ENCODE measurements at places on chromosomes 6 and 20.
A peak's percentile ranks its signal among the peaks of the same experiment; 100 is the strongest.

GRCh38 chr20:50478162-50478990, 31.8 kb upstream of the PTPN1 start:
- peak; percentile 29 for DNase-seq

DNA sequence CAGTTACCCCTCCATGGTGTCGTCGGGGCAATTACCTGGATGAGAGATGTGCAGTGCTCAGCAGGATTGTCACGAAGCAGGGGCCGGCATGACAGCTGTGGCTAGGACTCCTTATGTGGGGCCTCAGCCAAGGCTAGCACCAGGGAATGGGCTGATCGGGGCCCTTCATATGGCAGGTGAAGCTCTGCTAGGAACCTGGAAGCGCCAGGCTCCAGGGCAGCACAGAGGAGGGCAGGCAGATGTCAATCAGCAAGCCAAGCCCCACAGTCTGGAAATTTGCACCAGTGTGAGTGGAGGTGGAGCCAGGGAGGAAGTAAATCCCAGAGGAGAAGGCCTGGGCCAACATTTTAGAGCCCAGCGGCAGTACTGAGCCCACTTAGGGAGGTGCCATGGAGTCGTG, 21.2 kb downstream of the SYNDIG1 start:
- DNase-seq = no peak

- DNase-seq = no peak
Measured at GRCh38 chr6:108947114-108947854, 99.1 kb downstream of the ARMC2 start.

GRCh38 chr20:20318365-20319161, 49.3 kb upstream of the INSM1 start:
- no peak for DNase-seq

DNA sequence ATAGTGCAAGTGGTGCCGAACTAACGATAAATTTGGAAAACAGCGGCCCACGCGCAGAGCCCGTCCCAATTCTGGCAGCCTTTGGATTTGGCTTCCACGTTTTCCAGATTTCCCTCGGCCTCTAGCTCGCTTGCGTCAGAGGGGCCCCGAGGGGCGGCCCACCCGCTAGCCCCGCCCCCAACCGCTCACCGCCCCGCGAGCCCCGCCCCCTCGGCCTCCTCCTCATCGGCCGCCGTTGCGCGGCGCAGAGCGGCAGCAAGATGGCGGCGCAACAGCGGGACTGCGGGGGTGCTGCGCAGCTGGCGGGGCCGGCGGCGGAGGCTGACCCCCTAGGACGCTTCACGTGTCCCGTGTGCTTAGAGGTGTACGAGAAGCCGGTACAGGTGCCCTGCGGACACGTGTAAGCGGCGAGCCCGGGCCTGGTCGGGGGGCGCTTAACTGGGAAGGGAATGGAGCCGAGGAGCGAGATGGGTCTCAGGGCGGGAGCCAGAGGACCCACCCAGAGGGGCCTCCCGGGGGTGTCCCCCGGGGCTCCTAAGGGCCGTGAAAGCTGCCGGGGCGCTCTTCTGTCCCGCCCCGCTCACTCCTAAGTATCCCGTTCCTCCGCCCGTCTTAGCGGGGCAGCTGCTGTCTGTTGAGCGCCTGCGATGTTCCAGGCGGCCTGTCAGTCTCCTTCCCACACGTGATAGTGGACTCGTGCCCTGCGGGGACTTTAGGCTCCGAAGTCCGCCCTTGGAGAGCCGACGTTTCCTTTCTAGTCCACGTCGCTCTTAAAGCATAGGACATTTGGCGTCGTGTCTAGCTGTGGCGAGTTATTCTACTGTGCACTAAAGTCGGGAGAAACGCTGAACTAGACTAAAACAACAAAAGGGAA, at the start of gene RNF114:
Gene RNF114 (plus strand): TSS at position 245 of the 874 bp plus-strand sequence. CDS start 16 bp downstream, at position 261.
- peak; percentile 92 for DNase-seq

- no peak for DNase-seq
Measured at GRCh38 chr6:17591287-17591686, 8.8 kb upstream of the FAM8A1 start.

GRCh38 chr6:47310131-47310480, 401 bp upstream of the TNFRSF21 start:
- no peak for DNase-seq

DNA sequence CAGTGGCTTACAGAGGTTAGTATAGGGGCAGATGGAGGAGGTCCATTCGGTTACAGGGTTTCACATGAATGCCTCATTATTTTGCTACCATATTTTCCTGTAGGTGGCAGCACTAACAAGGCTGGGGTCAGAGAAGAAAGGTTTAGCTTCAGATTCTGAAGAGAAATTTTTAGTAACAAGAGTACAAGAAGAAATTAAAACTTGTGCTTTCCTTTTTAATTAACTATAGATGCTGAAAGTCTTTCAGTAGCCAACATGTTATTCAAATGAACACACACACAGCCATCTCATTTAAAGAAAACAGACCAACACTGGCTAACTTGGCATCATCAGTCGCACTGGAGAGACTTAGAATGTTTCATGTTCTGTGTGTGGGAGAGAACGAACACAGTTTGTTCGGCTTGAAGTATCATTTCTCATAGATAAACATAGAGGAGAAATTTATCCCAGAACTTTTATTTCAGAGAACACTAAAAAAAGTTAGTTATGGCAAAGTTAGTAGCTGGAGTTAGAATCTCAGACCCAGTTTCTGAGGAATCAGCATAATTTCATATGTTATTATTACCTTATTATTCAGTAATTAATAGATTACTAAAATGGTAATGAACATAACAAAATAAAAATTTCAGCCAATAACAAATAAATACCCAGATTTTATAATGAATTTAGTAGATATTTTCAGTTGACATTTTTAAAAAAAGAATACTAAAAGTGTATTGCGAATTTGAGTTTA, 314.0 kb upstream of the RSPO3 start:
- DNase-seq = no peak

DNA sequence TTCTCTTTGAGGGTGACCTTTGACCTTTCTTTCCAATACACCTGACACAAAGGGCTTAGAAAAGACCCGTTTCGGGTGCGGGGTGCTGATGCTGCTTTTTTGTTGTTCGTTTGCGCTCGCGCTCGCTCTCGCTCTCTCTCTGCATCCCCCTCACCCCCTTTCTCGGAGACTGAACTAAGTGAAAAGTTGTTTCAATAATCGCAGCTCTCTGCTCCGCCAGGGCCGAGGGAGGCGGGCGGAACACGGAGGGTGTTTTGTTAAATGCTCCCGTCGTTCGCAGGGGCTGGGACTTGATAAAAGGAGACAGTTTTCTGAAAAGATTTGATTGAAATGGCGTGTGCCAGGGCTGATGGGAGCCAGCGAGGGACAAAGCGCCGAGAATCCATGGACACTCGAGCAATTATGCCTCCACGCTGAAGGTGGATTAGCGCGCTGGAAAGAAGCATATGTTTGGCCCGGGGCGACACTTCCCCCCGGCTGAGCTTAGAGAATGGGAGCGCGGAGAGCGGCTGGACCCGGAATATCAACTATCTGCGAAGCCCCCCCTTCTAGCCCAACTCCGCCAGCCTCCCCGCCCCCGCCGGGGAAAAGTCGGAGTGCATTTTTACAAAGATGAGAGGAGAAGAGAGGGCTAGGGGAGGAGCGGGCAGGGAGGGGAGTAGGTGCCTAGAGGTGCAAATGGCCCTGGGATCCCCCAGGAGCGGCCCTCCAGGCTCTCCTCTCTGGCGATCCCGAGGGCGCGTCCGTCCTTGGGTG, 25.0 kb downstream of the TFAP2A start:
- no peak for DNase-seq

GRCh38 chr6:14676064-14676463, 558.5 kb downstream of the CD83 start:
- DNase-seq = no peak

DNA sequence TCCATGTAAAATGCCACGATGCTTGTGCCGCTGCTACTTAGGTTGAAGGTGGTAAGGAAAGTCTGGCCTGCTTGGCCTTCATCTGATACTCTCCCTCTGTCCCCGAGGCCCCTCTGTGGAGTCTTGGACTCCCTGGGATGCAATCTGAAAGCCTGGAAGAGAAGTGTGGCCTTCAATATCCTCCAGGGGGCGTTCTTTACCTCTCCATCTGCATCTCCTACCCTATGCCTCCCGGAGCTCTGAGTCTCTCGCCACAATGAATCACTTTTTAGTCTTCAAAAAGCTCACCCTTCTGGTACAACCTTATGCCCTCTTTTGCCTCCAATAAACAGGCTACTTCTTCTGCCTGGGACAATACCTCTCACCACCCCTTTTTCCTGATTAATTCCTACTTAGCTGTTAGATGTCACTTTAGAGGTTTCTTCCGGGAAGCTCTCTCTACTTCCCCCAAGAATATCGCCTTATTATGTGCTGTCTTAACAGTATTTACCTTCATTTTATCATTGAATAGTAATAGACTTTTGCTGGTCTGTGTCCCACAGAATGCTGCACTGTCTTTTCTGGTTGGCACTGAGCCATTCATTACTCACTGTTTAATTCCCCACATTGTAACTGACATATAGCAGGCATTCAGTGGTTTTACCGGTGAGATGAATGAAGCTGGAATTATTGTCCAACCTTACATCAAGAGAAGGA, 13.9 kb upstream of the ATG5 start:
- DNase-seq = peak; percentile 26

GRCh38 chr20:62305149-62305764, 2.5 kb downstream of the ADRM1 start:
- DNase-seq = no peak

- DNase-seq = no peak
Measured at GRCh38 chr6:4612636-4613171, 163.5 kb upstream of the CDYL start.

DNA sequence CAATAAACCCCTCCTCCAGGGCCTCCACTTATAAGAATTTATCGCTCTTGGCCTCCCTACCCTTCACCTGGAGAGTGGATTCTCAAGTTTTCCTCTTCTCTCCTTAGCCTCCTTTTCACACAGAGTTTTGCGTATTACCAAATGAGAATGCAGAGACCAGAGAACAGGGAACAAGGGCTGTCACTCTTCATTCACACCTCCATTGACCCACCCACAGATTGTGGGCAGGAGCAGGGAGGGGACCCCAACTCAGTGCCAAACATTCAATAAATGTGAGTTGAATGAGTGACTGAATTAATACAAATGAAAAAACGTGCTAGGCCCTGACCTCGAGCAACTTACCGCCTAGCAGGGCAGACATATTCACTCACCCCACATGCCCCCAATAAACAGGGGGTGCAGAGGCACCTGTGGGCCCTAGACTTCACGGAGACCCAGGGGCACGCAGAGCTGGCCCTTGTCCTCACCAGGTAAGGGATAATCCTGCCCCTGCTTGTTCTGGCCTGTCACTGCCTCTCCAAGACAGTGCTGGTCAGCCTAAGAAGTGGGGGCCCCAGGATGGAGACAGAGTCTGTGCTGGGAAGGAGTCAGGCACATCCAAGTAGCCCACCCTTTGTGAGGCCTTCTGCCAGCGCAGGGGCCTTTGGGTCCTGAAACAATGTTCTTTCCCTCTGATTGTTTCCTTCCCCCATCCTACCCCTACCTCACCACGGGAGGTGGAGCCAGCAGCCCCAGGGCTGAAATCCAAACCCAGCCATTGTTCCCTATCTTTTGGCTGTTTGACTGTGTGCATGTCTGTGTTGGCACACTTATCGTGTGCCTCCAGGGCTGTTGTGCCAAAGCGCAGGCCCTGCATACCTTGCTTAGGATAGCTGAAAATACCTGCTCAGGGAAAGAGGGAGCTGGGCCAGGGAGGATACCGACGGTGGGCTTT, 8.4 kb upstream of the TJAP1 start:
- DNase-seq = no peak

DNA sequence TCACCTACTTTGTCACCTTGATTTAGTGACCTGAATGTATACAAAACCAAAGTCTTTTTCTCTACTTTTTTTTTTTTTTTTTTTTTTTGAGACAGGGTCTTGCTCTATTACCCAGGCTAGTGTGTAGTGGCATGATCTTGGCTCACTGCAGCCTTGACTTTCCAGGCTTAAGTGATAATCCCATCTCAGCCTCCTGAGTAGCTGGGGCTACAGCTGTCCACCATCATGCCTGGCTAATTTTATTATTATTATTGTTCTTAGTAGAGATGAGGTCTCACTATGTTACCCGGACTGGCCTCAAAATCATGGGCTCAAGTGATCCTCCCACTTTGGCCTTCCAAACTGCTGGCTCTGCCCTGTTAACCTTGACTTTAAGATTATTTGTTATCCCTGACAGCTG, 37.5 kb downstream of the CRISP2 start:
- no peak for DNase-seq

GRCh38 chr6:26016963-26017631, 54.5 kb downstream of the TRIM38 start:
- DNase-seq = no peak

DNA sequence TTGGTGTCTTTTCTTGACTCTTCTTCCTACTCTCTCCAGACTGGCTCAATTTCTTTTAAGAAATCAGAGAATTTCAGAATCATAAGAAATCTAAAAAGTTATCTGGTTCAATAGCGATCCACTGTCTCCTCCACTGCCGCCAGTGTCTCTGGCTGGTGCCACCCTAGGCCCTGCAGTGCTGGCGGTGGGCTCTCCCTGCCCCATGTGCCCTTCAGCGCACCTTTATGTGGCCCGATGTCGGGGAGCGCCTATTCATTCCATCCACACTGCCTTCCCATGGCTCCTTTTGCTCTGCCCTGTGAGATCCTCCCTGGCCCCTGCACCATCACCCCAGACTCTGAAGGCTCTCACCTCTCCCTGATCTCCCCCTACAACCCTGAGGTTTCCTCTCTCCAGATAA, 62.8 kb downstream of the TBXT start:
- DNase-seq = no peak

GRCh38 chr6:82364087-82365015, 734 bp downstream of the TPBG start:
- DNase-seq = no peak

DNA sequence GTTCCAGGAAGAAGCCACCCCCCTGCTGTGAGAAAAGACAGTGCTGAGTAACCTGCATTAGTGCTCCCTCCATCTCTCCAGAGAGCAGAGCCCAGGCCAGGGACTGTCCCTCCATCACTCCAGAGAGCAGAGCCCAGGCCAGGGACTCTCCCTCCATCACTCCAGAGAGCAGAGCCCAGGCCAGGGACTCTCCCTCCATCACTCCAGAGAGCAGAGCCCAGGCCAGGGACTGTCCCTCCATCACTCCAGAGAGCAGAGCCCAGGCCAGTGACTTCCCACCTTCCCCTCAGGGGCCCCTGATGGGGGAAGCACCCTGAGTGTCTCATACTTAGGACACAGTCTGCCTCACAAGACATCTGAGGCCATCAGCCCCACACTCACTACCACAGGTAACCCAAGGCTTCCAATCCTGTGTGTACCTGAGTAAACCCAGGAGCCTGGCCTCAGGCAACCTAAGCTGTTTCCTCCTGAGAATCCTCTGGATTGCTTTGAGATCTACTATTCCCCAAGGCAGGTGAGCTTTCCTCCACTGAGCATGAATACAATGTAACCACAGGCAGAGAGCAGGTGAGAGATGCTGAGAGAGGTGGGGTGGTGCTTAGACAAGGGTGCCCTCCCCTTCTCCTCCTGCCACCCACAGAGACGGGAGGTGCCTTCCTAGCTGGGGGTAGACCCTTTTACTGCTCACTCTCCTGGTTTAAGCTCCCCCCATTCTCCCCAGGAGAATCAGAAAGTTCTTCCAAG, 4.9 kb downstream of the TBXT start:
- DNase-seq = no peak
